ENCODE measurements at places on chromosomes 12 and 14.

- peak; percentile 63 for DNase-seq
Measured at GRCh38 chr14:90820958-90821357, 4.7 kb upstream of the TTC7B start.

- no peak for DNase-seq
Measured at GRCh38 chr12:31222620-31223222, 103.2 kb downstream of the SINHCAF start.

DNA sequence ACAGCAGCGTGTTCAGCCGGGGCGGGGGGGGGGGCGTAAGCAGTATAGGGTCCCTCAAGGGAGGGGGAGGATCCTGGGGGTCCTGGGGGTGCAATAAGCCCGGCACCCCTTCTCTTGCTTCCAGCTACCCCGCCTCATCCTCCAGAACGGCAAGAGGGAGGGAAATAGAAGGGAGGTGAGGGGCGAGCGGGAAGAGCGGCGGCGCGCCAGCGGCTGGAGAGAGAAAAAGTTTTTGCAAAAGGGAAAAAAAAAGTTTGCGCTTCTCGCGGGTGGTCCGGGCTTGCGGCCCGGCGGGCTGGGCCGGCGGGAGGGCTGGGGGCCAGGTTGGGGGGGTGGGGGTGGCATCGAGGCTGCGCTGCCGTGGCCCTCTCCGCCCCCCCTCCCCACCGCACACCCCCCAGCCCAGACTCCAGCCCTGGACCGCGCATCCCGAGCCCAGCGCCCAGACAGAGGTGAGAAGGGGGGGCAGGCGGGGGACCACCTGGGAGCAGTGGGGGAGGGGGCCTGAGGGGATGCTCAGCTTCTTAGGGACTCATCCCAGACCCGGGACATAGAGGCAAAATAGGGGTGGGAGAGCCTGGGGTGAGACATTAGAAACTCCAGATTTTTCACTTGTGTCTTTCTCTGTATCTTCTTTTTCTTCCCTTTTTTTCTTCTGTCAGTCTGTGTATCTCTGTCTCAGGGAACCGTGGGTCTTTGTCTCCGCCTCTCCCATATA, at the start of gene GLI1:
Gene GLI1, plus strand, starts transcription at position 36 of the 718 bp plus-strand sequence. CDS start 3,907 bp downstream, outside the sequence.
- DNase-seq, result no peak

GRCh38 chr14:34684578-34684977, 29.8 kb downstream of the CFL2 start:
- no peak for DNase-seq
